Neural crest cell (in vitro differentiated cells): ENCODE measurements at places on chromosomes 3 and 15. TPM values are rescaled to one million over a fixed set of nuclear protein-coding genes. Genes with fewer than 3 reads are reported as not detected.

Gene SIN3A
- total RNA-seq = 92.2 and 97.4 TPM in 2 replicates

DNA sequence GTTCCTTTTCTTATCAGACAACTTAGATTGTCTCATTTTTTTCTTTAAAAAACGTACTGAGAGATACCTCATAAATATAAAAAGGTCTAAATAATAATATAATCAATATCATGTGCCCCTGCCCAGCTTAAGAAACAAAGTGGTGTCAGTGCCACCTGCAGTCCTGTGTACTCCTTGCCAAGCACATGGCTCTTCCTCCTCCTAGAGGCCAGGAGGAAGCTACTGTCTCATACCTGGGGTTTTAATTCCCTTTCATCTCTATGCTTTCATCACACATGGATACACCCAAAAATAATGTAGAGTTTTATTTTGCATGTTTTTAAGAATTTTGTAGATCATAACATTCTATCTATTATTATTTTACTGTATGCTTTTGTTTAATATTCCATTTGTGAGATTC, 98.6 kb upstream of the C15orf61 start:
- DNase-seq = no peak

- DNase-seq = no peak
Measured at GRCh38 chr3:194772241-194773000, 86.7 kb downstream of the FAM43A start.

- no peak for DNase-seq
Measured at GRCh38 chr3:168705412-168705811, 609.7 kb upstream of the GOLIM4 start.

- DNase-seq = no peak
Measured at GRCh38 chr3:116393199-116393598, 52.1 kb downstream of the LSAMP start.
